NB4 (cell line): ENCODE measurements at places on chromosomes 6 and 20.

DNA sequence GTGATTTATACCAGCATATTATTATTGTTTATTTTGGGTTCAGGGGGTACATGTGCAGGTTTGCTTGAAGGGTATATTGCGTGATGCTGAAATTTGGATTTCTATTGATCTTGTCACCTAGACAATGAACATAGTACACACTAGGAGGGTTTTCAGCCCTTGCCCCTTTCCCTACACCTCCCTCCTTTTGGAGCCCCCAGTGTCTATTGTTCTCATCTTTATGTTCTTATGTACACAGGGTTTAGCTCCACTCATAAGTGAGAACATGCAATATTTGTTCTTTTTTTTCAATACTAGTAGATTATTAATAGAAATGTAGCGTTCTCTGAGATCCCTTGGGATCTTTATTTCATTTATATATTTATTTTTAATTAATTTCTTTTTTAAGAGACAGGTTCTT is 79.2 kb upstream of the MRAP2 start:
- DNase-seq: no peak

GRCh38 chr6:150924808-150925589 is 59.5 kb downstream of the MTHFD1L start:
- DNase-seq: no peak

GRCh38 chr6:47152666-47153403 is 110.7 kb upstream of the ADGRF1 start:
- DNase-seq: no peak

GRCh38 chr20:56409521-56409920 is 2.5 kb upstream of the CASS4 start:
- peak; percentile 81 for DNase-seq

DNA sequence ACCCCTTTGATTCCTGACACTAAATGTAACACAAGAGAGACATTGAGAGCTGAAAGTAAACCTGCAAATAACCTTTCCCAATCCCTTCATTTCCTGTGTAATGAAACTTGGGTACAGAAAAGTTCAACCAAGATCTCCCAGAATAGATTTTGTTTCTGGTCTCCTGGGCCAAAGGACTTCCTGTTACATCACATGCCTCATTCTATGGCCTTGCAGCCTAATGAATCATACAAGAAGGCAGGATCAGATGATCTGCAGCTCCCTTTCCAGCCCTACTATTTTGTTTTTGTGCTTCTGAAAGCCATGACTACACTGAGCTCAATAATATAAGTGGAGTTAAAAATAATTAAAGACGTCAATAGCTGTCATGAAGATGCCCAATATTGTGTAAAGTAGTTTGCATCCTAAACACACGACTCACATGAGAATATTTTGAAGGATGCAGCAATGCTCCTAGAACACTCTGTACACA is 73.4 kb upstream of the NOX3 start:
- DNase-seq: peak; percentile 90

GRCh38 chr6:49463612-49463967 is 420 bp downstream of the CENPQ start:
- no peak for DNase-seq

GRCh38 chr6:56214041-56214702 is 33.2 kb downstream of the COL21A1 start:
- no peak for DNase-seq

DNA sequence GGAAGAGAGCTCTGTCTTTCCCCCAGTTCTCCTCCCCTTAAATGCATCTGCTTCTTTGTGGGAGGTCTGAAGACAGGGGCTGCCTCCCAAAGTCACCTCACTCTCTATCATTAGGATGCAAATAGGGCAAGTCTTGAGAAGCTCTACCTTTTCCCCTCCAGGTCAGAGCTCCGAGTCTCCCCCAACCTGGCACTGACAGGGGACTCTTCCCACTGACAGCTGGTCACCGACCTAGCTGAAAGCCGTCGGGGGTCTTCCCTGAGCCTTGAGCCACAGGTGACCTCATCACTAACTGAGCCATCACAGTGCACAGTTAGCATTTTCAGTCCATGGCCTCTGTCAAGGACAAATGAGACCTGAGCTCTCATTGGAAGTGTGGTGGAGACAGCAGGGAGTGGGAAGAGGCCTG is 386.7 kb downstream of the HACE1 start:
- DNase-seq: no peak

DNA sequence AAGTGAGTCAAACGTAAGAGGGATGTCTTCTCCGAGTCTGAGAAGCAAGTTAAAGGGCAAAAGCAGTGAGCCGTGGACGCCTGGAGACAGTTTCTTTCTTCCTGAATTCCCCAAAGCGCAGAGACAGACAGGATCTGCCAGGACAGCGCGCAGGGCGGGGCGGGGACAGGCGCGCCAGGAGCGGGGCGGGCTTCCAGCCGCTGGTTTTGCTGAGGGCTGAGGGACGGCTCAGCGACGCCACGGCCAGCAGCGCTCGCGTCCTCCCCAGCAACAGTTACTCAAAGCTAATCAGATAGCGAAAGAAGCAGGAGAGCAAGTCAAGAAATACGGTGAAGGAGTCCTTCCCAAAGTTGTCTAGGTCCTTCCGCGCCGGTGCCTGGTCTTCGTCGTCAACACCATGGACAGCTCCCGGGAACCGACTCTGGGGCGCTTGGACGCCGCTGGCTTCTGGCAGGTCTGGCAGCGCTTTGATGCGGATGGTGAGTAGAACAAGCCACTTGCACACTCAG is at the start of gene SCGN:
SCGN (plus strand) TSS at position 209 of the 509 bp plus-strand sequence; CDS start at position 398, 189 bp downstream.
- peak; percentile 13 for DNase-seq

DNA sequence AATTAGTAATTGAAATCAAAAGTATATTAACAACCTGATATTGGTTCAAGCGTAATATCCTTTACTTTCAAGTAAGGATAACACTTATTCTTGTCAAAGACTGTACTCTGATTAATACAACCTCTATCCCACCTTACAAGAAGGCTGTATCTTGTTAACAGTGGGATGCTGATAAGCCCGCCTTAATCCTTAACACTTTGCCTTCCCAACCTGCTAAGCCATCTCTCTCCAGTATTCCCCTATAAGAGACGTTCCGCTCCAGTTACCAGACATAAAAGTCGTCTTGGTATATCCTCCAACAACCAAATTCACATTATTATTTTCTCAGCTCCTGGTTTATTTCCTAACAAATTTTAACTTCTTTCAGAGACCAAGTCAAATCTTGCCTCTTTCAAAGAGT is 2.0 kb downstream of the BTBD9 start:
- DNase-seq: no peak

GRCh38 chr20:19557291-19557690 is 200.8 kb upstream of the RIN2 start:
- peak; percentile 5 for DNase-seq

DNA sequence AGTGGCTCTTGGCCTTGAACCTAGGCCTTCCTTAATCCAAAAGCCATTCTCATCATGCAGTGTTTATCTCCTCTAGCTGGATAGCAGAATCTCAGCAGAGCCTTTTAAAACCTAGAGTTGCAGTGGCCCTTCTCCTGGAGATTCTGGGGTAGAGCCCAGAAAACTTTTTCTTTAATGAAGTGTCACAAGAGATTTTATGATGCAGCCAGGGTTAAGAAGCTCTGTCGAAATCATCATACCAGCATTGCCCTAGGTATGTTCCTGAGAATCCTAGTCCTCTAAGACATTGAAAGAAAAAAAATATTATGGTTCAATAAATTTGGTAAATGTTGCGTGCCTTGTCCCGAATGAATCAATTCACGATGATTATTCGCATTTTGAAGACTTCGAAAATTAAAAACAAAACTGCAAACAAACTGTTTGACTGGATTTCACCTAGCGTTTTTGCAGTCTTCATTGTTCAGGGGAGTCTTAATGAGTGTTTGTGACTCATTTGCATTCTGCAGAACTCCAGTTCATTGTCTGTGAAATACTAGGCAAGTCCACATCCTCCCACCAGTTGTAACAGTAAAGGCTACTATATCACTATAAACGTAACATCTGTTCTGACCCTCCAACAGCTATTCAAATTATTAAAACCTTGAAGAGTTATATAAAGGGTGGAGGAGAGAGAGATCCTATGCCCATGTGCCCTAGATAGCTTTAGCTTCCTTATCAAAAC is 198.6 kb downstream of the UST start:
- DNase-seq: no peak

DNA sequence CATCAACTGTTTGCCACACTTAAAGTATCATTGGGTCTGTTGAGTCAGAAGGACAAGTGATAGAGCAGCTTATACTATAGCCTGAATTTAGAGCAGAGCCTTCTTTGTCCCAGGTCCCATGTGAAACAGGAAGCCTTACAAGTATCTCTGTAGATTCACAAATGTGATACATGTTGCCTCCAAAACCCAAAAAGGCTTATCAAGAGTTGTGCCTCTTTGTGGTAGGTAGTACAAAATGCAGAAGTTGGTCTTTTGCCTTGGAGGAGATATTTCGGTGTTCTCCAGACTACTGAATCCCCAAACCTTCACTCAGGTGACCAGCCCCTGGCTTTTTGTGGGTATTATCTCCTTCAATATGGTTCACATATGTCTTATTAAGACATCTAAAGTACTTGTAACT is 172.8 kb upstream of the PROKR2 start:
- no peak for DNase-seq

DNA sequence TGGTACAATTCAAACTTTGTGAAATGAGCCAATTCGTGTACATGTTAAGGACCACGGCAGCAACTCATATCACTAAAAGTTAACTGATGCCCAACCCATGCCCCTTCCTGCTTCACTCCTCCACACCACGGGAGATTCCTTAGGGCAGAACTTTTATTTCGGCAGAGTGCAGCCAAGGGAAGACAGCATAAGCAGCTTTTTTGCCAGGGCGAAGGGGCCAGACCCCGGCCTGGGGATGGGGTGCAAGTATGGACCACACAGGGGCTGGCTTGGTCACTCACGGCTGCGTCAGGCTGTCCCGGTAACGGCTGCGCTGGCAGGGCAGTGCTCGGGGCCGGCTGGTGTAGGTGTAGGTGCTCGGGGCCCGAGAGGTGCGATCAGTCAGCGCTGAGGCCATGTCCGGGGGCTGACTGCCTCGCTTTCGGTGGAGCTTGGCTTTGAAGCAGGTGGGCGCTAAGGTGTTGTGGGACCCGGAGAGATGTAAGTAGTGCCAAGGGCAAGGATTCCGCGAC is 792 bp downstream of the RSPH3 start:
- peak; percentile 40 for DNase-seq

DNA sequence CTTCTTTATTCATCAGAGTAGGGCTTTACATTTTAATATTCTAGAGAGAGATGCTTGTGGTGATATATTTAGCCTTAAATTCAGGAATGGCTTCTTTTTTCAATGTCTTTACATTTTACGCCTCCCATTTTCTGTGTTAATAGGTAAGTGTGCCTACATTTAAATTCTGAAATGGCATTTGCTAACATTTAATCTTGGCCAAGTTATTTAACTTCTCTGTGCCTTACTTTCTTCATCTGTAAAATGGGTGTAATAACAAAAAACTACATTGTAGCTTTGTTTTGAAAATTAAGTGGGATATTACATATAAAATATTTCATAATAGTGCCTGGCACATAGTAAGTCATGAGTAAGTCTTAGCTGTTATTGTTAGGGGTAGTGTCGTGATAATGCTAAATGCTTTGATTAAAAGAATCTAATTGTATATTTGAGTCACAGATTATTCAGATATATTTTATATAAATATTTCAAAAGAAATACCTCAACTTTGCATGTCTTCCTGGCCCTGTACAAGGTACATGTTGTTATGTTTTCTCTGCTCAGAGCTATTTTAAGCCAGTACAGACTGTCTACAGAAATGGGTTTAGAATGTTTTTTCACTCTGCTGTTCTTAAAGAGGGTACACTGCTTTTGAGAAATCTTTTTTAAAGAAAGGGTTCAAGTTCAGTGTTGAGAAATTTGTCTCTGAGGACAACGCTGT is 18.8 kb downstream of the CARMIL1 start:
- no peak for DNase-seq

DNA sequence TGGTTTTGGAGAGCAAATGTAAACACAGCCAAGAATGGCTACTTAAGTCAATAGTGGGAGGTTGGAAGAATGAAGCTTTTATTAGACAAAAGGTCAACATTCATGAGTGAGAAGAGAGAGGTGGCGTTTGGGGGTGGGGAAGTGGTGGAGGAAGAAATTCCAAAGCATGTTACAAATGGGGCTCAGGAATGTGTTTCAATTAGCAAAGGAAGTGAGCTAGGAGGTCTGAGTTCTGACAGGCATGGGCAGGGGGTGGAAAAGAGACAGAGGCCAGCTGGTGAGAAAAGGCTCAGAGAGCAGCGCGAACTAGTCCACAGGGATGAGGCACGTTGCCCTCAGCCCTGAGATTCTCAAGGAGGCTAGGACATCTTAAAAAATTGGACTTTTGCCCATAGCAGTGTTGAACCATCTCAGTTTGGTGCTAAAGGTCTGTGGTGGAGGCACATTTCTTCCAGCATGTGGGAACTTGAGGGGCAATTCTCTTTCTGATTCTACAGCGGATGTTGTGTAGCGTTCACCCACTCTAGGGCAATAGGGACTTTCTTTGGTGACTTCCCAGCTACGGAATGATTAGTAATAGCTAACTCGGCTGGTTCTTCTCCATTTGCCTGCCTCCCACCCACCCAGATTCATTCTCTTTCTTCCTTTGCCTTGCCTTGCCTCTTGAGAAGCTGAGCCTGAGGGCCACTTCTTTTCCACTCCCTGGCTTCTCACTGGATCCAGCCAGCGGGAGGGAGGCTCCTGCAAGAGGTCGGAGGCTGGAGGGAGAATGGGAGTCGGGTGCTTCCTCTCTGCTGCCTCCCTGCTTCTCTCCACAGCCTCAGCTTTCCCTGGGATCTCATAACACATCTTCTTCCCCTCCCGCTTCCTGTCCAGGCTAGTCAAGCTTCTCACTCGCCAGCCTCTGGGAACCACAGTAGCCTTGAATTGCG is 45.1 kb upstream of the NEDD9 start:
- DNase-seq: no peak

DNA sequence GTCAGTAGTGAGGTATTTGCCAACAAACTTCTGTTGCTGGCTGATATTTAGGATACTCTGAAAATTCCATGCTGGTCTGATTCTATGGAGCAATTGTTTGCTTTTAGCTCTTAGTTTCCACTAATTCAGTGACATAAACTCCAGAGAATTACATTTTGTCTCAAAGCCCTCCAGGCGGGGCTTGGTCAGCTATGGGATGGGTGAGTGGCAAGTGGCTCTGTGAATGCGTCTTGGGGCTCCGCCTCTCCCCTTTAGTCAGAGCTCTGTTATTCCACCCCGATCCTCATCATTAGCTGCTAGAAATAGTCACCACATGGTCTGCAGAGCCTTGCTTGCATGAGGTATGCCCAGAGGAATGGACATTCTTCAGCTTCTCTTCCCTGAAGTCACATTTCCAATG is 540.6 kb downstream of the QKI start:
- DNase-seq: no peak
